Activated CD8-positive, alpha-beta memory T cell treated with anti-CD3 and anti-CD28 coated beads for 1 hour (primary cell): ENCODE measurements at places on chromosomes 5 and 9.

DNA sequence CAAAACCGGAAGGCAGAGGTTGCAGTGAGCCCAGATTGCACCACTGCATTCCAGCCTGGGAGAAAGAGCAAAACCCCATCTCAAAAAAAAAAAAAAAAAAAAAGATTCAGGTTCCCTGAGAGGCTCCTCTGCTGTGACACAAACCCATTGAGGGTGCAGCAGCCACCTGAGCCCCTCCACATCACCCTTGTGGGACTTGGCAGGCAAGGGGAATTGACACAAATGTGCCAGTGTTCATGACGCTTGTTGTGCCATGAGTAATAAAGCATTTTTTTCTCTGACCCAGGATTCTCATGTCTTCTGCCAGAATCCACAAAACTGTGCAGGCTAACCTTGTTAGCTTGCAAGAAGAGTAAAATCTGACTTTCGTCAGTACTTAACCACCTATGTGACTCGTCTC lies 149.6 kb downstream of the TTC39B start:
- DNase-seq, result no peak

- DNase-seq, result no peak
These were observed 657 bp downstream of the NUP214 start for GRCh38 chr9:131126059-131126426.

- DNase-seq, result no peak
These were observed 2.0 kb downstream of the TNC start for GRCh38 chr9:115115924-115116323.

- no peak for DNase-seq
These were observed 22.6 kb downstream of the B4GALT1 start for GRCh38 chr9:33144551-33144950.

DNA sequence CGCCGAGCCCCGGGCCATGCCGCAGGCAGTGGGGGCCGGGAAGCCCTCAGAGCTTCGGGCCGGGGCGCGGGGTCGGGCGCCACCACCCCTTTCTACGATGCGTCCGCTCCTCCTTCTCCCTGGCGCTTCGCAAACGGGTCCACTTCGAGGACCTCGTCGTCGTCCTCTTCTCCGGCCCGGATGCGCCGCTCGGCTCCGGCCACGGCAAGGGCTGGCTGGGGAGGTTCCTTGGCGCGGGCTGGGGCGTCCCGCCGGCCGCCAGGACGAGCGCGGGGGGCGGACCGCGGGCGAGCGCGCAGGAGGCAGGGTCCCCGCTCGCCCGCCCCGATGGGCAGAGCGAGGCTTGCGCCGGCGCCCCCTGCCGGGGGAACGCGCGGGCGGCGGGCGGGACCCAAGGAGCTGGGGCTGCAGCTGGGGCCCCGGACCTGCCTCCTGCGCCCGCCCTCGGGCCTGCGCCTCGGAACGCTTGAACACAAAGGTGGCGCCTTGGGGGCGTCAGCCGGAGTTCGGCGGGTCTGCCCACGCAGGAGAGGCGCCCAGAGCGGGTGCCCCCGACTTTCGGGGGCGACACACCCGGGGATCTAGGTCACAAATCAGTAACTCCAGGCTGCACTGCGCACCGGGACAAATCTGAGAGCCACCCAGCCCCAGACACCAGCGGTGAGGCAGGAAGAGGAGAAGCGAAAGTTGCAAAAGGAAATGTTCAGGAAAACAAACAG lies at the start of gene ROR2:
TSS of gene ROR2 (minus strand) at position 283 of the 719 bp plus-strand sequence.
- no peak for DNase-seq

GRCh38 chr9:136665704-136666371 lies 3.1 kb downstream of the EGFL7 start:
- no peak for DNase-seq
